ENCODE measurements at places on chromosomes 1 and 21.

GRCh38 chr1:82646888-82647287, 846.2 kb downstream of the ADGRL2 start:
- no peak for DNase-seq

GRCh38 chr21:46061950-46062349, 36.0 kb upstream of the COL6A2 start:
- no peak for DNase-seq

DNA sequence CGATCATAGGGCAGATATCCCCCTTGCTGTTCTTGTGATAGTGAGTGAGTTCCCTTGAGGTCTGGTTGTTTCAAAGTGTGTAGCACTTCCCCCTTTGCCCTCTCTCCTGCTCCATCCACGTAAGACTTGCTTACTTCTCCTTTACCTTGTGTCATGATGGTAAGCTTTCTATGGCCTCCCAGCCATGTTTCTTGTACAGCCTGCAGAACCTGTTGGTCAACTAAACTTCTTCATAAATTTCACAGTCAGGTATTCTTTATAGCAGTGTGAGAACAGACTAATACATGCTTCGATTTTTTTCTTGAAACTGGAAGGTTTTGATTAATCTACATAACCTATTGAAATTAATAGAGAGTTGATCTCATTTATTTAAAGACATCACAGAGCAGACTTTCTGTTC, 302.5 kb upstream of the PBX1 start:
- DNase-seq = no peak

DNA sequence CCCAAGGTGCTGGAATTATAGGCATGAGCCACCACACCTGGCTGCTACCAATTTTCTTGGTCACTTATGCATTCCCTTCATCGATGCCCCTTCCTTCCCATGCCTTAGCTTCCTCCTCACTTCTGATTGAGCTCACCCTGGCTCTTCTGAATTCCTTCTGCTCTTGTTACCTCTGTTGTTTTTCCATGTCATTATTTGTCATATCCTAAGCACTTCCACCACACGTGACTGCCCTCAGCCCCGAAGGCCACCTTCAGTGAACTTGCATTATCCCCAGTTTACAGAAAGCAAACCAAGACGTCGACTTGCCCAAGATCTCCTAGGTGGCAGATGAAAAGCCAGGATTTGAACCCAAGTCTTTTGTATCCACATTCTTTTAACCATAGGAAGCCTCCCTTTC, 30.7 kb downstream of the CA6 start:
- DNase-seq = no peak

- no peak for DNase-seq
These were observed 280.1 kb downstream of the HHAT start for GRCh38 chr1:210608767-210609166.

- no peak for DNase-seq
These were observed 153.9 kb downstream of the GALNT2 start for GRCh38 chr1:230220907-230221306.

GRCh38 chr1:18934205-18935000, 22.1 kb downstream of the IFFO2 start:
- no peak for DNase-seq

GRCh38 chr1:220843481-220844011, 35.7 kb upstream of the HLX start:
- no peak for DNase-seq

GRCh38 chr1:36369061-36369861, 16.5 kb downstream of the STK40 start:
- peak; percentile 77 for DNase-seq

- no peak for DNase-seq
These were observed 990 bp downstream of the VWA5B1 start for GRCh38 chr1:20291645-20292084.

- DNase-seq = no peak
These were observed 53.0 kb downstream of the IER5 start for GRCh38 chr1:181141431-181141910.

GRCh38 chr1:44236490-44237272, 23.4 kb downstream of the DMAP1 start:
- DNase-seq = no peak

- DNase-seq = no peak
These were observed 56.7 kb downstream of the ARHGAP29 start for GRCh38 chr1:94180650-94181049.

DNA sequence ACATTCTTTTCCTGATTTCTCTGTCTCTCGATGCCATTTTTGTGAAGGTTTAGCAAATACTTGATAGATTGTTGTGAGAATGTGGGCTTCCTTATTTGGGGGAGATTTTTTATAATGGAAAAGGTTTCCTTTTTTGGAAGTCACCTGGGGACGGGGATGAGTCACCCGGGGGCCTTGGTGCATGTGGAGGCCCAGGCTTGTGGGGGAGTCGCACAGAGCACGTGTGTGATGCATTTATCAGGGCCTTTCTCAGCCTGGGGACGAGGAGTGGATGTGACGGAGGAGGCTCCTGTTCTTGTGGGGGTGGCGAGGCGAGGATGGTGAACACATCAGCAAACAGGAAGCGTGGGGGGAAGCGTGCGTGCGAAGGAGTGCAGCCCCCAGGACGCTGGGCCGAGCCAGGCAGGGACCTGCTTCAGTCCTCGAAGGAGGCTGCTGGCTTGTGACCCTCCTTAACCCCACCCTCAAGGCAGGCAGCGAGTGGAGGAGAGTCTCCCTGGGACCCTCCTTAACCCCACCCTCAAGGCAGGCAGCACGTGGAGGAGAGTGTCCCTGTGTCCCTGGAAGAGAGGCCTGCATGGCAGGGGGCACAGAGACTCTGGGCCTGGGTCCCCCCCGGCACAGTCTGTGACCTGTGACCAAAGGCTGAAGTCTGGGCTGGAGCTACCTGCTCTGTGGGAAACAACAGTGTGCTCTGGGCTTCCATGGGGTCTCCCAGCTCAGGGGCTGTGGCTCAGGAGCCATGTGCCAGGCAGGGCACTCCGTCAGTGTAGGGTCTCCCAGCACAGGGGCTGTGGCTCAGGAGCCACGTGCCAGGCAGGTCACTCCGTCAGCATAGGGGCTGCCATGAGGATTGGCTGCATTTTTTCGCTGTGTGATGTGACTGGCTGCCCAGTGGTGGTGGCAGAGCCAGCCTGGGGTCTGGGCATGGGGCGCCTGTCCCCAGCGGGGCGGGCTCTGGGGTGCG, 57.2 kb downstream of the AGPAT3 start:
- DNase-seq = peak; percentile 61

GRCh38 chr21:46425571-46425970, 33.1 kb upstream of the DIP2A start:
- peak; percentile 11 for DNase-seq

DNA sequence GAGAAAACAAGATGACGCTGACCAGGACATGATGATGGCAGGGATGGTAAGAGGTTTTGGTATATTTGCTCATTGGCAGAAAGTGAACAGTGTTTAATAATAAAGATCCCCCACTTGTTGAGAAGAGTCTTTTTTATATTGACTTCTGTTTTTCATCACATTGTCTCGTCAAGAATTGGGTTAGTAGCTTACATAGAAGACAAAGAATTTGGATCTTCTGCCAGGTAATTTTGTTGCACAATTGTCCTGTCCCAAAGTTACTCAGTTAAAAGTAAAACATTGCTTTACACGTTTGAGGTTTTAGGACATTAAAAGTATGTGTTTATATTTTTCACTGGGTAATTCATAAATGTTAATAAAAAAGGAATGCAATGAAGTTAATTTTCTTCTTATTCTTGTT, 48.3 kb upstream of the LAMC2 start:
- DNase-seq = no peak

GRCh38 chr21:37348664-37349063, 17.9 kb upstream of the DYRK1A start:
- DNase-seq = no peak

DNA sequence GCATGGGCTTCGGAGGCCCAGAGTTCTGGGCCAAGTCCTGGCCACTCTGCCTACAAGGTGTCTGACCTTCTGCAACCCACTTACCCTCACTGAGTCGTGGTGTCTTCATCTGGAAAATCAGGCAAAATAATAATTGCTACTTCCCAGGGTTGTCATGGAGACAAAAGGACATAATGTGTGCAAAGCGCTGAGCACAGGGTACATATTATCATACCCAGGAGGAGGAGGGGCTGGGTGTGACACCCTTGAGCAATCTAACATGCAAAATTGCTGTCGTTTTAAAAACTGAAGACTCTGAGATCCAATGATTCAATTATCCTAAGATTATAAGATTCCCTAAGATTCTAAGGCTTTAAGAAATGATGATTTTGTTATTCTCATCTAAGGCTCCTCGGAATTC, 459.5 kb downstream of the PTPRU start:
- no peak for DNase-seq

GRCh38 chr1:64437453-64437852, 32.5 kb upstream of the CACHD1 start:
- DNase-seq = no peak

- no peak for DNase-seq
These were observed 12.7 kb downstream of the TRPM2 start for GRCh38 chr21:44365967-44366585.

- DNase-seq = no peak
These were observed 3.6 kb upstream of the TNFRSF1B start for GRCh38 chr1:12163210-12163609.

GRCh38 chr1:32012709-32013385, 821 bp upstream of the KHDRBS1 start:
- DNase-seq = no peak

DNA sequence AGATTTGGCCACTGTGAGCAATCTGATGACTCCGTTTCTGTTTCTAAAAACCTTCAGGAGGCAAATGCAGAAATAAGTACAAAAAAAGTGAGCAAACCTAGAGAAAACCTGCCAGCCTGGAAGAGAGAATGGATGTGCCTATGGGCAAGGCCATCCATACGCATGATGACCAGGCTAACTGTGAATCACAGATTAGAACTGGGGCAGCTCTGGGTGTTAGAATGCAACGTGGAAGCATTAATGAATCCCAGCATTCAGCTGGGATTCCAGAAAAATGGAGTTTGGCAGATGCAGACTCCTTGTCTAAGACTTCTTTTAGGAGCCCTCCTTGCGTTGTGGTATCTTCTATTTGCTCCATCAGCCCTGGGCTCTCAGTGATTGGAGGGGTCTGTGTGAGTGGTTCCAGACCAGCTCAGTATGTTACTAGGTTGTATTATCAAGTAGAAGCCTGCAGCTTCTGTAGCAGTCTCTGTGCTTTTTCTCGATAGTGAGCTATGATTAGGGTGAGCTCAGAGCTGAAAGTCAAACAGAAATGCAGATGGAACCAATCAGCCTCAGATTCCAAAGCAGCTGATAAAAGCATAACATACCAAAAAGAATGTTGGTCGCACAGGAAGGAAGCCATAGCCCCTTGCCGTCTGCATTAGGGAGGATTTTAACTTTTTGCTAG, 154.0 kb downstream of the PSMG1 start:
- DNase-seq = no peak

GRCh38 chr1:19770436-19771190, 29.1 kb downstream of the TMCO4 start:
- DNase-seq = no peak

DNA sequence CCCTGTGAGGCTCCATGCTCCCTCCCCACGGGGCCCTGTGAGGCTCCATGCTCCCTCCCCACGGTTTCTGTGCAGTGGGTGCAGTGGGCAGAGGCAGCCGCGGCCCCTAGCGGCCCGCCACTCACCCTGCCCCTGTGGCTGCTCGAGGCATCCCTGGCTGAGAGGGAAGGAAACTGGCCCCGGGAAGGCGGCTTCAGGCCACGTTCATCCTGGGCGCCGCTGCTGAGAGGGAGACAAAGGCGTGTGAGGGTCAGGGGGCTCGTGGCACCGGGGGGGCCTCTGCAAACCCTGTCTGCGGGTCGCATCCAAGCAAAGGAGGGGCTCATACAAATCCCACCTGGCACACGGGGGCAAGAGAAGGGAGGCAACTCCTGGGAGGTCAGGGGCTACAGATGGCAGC, 8.5 kb downstream of the CFAP410 start:
- DNase-seq = no peak
